ENCODE measurements at places on chromosomes 11 and 22.

DNA sequence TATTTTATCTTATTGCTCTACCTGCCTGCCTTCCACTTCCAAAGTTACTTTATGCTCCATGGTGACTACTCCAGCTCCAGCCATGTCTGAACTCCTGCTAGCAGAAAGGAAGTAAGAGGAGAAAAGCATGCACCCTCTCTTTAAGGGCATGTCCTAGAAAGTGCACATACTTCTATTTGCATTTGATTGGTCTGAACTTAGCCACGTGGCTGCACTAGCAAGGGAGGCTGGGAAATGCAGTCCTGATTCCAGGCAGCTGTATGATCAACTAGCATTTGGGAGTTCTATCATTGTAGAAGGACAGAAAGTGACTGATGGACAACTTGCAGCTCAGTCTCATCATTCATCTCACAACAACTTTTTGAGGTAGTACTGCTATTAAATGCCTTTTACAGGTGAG, 515.7 kb downstream of the BUD13 start:
- DNase-seq, result no peak

DNA sequence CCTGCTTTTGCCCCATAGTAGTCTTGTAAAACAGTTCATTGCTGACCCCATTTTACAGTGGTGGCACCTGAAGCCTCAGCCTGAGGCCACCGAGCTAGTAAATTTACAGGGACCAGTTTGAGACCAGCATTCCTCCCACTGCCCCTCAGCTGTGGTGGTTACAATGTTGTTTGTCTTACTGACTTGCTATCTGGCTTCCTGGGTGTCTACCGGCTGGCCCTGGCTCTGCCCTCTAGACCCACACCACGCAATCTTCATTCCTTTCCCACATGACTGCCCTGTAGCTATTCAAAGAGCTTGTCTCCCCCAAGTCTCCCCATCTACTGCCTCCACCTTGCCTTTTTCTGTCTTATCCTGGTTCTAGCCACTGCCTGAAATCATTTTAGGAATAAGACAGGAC, 20.8 kb downstream of the PIK3IP1 start:
- DNase-seq, result no peak

- no peak for DNase-seq
These were observed 10.2 kb upstream of the MN1 start for GRCh38 chr22:27811778-27812177.

GRCh38 chr11:73382747-73383146, 6.5 kb downstream of the RELT start:
- no peak for DNase-seq

DNA sequence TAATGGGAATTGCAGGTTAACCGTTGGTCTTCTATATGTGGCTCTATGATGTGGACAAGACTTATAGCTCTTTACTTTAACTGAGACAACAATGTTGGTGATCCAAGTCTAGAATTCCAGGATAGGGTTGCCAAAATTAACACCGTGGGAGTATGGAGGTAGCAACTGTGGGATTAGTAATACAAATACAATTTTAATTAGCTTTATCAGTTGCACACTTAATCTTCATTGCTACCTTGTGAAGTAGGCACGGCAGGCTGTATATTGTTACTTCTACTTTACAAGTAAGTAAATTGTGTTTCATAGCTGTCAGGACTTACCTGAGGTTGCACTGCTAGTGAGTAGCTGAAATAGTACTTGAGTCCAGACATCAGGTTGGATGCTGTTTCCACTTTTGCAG, 21.0 kb downstream of the MTMR3 start:
- no peak for DNase-seq

DNA sequence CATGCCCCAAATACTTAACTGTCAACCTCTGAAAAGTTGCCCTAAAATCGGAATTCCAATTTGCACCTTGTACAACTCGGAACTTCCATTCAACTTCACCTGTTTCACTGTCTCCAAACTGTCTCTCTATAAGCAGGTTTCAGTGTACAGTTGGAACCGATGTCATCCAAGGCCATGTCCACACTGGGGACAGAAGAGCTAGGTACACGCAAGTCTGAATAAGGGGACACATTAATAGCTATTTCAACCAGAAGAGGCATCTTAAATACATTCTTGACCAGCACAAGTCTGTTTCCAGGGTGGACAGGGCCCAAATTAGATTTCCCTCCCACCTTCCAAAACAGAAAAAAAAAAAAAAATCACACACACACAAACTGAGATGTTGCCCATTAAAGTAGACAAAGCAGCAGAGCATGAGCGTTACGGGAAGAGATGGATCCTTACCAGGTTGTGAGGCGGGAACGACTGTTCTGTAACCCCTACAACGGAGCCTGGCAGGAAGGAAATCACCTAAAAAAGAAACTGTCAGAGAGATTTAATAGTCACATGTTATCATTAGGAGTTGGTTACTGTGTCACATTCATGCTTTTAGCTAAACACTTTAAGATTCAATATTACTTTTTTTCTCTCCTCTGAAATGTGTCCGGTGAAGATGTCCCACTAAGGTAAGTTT, 1.7 kb downstream of the CREBZF start:
- no peak for DNase-seq

DNA sequence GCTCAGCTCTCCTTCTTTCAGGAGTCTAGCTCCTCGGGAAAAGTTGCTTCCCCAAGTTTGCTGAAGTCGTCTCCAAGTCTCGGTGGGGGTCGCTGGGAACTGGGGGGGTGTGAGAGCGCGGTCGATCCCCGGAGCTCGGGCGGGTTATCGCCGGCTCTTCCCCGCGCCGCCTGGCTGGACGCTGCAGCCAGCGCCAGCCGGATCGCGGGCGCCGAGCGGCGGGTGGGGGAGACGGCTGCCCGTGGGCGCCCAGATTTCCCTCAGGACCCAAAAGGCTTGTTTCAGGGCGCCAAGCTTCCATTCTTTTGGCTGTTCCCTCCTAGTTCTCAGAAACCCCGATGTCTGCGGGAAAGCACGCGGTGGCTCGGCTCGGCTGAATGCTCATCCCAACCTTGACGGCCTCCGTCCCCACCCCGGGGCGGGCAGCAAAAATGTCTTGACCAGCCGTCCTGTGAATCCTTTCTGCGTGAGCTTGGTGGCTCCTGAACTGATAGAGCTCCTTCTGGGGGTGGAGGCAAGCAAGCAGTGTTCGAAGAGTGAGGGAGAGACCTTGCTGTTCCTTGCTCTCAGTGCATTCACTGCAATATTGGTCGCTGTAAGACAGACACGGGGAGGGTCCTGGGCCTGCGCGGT, 1.7 kb downstream of the ZBTB16 start:
- DNase-seq, result no peak

DNA sequence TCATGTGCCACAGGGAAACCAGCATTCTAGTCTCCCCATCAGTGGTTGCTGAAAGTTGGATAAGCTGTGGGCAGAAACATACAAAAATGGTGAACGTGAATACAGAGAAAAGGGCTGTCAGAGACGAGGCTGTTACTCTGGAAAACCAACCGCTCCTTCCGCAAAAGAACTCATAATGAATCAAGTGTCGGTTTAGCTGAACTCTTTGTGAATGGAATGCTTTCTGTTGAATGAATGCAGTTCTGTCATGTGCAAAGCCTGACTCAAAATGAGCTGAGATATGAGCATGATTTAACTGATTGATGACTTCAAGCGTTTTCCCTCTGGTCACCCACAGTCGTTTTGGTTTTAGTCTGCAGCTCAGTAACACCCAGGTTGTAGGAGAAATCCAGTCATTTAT, 298.3 kb downstream of the ETS1 start:
- DNase-seq, result no peak

GRCh38 chr11:46072172-46072964, 48.9 kb downstream of the PHF21A start:
- no peak for DNase-seq

- DNase-seq, result no peak
These were observed 234.2 kb downstream of the AASDHPPT start for GRCh38 chr11:106311531-106312230.

DNA sequence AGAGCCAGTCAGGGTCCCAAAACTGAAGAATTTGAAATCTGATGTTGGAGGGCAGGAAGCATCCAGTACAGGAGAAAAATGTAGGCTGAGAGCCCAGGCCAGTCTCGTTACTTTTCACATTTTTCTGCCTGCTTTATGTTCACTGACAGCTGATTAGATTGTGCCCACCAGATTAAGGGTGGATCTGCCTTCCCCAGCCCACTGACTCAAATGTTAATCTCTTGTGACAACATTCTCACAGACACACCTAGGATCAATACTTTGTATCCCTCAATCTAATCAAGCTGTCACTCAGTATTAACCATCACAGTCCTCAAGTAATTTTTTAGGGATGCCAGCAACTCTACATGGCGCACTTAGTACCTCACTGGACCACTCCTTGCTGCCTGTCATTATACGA, 1345.3 kb downstream of the FAM181B start:
- no peak for DNase-seq

DNA sequence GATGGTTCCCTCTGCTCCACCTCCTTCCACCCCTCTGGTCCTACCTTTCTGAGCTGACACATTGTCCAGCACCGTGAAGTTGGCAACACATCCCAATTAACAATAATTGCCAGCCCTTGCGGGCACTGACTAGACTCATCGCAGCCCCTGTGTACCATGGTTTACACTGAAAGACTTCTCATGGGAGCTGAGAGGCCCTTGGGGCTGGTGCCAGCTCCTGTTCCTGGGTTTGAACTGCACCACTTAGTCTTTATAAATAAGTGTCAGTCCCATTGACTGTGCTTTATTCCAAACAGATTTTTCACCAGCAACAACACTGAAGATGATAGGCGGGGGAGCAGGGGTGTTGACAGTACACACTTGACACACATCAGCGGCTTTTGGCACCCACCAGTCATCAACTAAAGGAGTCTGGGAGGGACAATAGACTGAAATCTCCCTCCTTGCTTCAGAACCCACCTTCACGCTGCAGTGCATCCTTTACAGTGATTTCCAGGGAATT, 447.3 kb downstream of the NTM start:
- DNase-seq, result no peak

- no peak for DNase-seq
These were observed 15.2 kb downstream of the PRR33 start for GRCh38 chr11:1876361-1877063.

- DNase-seq, result no peak
These were observed 140.2 kb downstream of the NTM start for GRCh38 chr11:131510662-131511061.

- DNase-seq, result no peak
These were observed 14.9 kb upstream of the MIEF1 start for GRCh38 chr22:39486951-39487825.

DNA sequence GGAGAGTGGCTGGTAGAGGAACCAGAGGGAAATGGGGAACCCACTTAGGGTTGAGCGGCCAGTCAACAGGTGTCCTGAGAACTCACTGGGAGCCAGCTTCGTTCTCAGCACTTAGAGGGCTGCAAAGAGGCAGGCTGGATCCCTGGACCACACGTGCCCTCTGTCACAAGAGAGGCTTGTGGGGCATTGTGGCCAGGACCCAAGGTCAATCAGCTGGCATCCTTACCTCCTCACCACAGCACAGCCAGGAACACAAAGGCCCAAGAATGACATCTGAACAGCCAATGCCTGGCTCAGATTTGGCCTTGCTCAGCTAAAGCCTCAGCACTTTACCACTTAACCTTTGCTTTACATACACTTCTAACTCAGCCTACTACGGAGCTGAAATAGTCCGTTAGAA, 7.4 kb downstream of the MAPK8IP1 start:
- DNase-seq, result no peak

DNA sequence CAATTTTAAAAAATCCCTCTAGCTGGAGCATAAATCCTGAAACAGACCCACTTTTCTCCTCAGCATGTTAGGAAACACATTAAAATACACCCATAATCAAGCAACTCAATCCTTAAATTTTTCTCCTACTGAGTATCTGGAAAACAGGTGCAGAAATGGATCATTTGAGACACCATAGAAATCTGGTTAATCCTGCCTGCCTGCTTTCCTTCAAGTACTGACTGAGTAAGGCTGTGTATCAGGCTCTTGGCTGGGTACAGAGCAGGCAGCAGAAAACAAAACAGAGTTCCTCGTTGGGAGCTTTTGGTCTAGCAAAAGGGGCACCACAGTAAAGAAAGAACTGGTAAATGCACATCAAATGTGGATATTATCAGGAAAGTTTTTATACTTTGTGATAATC, 1.9 kb downstream of the KCNQ1OT1 start:
- DNase-seq, result no peak
